ENCODE measurements at places on chromosomes 2 and 18.

DNA sequence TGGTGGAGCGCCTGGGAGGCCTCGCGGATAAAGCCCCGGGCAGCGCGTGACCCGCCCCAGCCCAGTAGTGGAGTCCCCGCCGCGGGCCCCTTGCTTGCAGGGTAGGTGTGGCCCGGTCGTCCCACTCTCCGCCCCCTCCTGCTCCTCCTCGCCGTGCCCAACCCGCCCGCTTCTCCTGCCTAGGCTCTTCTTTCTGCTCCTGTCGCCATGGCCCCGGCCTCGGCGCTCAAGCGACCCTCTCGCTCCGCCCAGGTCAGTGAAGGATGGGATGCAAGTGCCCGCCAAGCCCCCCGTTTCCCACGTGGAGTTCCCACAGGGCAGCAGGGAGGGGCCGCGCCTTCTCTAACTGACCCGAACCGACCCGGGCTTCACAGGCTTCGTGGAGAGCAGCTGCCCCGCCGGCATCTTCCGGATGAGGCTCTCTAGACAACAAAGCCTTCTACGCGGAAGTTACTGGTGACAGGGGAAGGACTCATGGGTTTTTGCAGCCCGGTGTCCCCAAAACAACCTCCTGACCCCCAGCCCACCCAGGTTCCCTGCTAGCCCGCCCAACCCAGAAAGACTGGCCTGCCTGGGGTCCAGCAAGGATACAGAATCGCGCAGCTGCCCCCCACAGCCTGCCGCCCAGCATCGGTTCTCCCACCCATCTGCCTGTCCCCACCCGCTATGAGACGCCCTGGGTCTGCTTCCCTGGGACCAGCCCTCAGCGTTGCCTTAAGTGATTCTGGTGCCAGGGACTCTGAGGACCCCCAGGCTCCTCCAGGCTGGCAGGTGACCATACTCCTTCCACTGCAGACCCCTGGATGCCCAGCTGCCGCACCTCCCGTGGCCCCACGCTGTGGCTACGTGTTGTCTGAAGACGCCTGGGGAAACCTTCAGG lies 32.8 kb downstream of the TTC32 start:
- DNase-seq, result no peak

DNA sequence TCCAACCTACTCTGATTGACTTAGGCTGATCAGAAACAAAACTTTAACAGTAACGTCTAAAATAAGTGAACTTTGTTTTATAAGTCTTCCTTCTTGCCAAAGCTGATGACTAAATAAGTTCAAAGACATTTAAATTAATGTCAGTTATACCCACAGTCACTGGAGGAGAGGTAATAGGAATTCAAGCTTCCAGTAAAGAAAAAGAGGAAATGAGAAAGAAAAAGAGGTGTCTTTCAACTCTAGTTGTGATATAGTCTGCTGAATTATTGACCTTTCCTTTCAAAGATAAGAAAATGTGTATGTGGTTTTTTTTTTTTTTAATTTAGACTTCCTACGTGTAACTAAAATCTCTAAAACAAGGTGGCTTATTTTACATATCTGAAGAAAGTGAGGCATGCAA lies 191.5 kb downstream of the SLC8A1 start:
- DNase-seq, result no peak

GRCh38 chr2:168884975-168885374 lies 5.3 kb downstream of the SPC25 start:
- DNase-seq, result no peak

- DNase-seq, result no peak
These were observed 38.9 kb upstream of the GMCL1 start for GRCh38 chr2:69790601-69790959.

DNA sequence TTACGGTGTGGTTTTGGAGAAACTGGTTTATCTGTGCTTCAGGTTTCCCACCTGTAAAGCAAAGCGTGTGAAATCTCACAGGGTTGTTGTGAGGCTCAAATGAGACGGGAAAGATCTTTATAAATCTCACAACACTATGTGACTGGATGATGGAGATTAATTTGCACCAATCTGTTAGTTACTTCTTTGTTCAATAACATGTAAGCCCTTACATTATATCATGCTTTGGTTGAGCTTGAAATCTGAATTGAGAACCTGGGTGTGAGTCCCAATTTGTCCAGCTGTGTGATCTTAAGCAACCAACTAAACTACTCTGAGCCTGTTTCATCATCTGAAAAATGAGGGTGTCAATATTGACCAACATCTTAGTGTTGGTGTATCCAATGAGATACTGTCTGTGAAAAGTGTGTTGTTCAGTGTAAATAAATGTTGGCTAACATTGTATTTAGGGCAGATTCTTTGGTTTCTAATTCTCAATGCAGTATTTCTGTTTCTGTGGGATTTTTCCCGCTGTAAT lies 741 bp upstream of the GCKR start:
- no peak for DNase-seq

DNA sequence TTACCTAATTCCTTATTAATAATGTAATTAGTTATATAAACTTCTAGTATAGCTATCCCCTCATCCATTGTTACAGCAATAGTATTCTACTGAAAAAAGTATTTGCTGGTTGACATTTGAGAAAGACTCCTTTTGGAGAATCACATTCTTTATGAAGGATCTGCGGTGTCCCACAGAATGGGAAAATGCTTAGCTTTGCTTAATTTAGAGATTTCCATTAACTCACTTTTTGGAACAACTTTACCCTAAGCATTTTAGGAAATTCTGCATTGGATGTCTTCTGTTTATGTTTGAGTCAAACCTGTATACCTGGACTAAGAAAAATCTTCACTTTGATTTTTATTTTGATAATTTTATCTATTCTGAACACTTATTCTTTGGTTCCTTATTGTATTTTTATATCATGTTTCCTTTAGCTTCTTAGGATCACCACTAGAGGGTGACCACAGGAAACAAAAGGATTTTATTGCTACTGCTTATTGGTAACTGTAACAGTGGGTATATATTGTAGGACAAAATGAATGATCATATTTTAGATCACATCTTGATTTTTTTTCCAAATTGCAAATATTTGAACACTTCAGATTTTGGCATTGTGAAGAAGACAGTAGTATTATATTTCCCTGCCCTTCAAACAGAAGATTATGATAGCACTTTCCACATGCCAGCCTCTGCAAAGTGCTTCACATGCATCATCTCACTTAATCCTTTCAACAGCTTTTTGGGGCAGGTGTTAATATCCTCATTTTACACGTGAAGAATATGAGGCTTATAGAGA lies 79.6 kb downstream of the MIB1 start:
- peak; percentile 90 for DNase-seq

- no peak for DNase-seq
These were observed 13.0 kb downstream of the SIGLEC15 start for GRCh38 chr18:45838302-45839070.

GRCh38 chr2:105862843-105863242 lies 118.1 kb downstream of the NCK2 start:
- no peak for DNase-seq

DNA sequence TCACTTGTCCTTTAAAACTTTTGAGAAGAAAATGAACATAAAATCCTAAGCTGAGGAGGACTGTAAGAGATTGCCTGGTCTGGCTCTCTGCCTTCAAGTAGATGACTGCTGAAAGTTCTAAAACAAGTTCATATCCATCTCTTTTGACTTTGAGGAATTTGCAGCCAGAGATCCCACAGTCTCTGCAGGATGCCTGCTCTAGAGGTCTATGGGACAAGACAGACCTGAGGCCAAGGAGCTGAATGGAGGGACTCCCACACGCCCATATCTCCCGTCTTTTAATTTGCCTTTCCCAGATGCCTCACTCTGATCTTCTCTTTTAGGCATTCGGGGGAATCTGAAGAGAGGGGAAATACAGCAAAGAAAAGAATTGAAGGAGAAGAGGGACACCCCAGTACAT lies 255.9 kb upstream of the RASGRP3 start:
- no peak for DNase-seq

GRCh38 chr2:73704285-73704684 lies 32.9 kb downstream of the TPRKB start:
- no peak for DNase-seq

- no peak for DNase-seq
These were observed 15.7 kb downstream of the FAM98A start for GRCh38 chr2:33583194-33583938.

DNA sequence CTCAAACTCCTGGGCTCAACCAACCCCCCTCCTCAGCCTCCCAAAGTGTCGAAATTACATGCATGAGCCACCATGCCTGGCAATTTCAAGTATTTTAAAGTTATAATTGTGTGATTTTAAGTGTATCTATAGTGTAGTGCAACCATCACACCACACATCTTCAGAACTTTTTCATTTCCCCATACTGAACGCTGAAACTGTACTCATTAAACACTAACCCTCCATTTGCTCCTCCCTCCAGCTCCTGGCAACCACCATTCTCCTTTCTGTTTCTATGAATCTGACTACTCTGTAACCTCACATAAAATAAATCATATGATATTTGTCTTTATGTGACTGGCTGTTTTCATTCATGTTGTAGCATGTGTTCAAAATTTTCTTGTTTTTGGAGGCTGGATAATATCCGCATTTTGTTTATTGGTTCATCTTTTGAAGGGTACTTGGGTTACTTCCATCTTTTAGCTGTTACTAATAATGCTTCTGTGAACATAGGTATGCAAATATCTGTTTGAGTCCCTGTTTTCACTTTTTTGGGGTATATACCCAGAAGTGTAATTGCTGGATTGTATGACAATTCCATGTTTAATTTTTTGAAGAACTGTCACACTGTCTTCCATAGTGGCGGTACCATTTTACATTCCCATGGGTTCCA lies 188.2 kb downstream of the PLCL1 start:
- DNase-seq, result no peak

DNA sequence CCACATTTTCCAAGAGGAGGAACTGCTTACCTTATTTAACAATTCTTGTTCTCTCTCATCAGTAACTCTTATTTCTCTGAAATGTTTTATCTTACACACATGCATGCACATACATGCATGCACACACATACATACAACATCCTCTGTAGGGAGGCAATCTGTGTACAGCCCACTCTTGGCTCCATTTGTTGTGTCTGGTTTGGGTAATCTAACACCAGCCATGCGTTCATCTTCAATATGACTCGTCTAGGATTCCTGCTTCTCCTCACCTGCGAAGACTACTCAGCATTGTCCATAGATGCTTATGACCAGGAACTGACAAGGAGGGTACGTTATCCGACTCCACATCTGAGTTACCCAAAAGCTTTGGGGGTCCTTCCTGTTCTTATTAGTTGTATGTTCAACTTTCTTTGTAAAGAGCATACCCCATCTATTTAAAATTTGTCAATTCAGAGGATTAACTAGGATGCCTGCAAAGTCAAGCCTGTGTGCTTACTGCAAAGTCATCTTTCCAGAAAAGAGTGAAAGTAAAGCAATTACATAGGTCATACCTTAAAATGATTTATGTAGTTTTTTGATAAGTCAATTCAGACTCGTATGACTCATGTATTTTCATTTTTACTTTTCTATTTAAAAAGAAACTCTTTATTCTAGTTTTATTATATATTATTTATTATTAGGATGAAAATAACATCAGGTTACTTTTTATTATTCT lies 18.2 kb downstream of the LYPD6B start:
- DNase-seq, result no peak

DNA sequence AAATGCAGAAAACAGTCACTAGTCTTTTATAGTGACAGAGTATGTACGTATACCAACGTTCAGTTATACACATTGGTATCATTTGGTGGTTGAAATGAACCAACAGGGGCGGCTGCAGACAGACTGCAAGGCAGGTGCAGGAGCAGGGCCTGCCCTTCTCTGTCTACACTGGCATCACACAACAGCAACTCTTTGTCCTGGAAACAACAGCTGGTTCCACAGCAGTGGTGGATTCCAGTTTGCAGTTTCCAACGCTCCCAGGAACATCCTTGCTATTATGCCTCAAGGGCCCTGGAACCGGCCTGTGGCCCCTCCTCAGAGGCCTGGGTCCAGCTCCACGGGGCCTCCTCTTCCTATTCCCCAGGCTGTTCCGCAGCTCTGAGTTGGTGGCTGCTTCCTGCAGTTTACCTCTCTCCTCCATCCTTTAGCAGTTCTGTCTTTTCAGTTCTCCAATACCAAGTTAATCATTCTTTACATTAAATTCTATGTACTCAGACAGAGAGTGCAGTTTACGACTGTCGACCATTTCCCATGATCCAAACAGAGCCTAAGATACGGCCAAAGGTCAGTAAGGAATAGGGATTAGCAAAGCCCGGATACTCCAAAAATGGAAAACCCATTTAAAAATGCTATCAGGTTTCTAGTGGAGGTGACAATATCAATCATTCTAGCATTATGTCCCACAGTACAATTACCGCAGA lies 87.8 kb downstream of the NOL10 start:
- no peak for DNase-seq

DNA sequence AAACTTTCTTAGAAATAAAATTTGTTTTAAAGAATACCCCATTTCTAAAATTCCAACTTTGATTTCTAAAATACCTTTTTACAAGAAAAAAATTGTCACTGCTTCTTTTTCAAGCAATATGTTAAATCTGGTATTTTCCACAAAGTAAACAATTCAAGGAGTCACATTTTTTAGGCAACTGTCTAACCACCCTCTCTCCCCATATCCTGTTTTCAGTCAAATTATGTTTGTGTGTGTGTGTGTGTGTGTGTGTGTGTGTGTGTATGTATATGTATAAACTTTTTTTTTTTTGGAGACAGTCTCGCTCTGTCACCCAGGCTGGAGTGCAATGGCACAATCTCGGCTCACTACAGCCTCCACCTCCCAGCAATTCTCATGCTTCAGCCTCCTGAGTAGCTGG lies 59.3 kb downstream of the ADNP2 start:
- DNase-seq, result no peak

DNA sequence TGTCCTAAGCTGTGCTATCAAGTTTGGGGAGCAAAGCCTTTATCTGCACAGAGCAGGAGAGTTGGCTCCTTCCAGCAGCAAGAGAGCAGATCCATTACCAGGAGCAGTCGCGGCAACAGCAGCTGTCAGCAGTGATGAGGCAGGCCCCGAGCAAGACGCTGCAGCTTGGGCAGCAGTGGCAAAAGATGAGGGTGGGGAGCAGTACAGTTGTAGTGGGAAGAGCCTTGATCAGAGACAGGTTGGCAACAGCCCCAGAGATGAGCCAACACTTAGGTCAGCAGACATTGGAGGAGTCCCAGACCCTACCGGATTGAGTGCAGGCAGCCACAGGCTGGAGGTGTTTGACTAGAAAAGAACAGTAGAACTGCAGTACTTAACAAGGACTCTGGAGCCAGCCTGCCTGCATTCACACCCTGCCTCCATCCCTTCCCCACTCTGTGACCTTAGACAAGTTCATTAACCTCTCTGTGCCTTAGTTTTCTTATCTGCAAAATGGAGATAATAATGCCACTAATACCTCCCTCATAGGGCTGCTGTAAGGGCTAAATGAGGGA lies 117.1 kb upstream of the SERTAD2 start:
- no peak for DNase-seq

DNA sequence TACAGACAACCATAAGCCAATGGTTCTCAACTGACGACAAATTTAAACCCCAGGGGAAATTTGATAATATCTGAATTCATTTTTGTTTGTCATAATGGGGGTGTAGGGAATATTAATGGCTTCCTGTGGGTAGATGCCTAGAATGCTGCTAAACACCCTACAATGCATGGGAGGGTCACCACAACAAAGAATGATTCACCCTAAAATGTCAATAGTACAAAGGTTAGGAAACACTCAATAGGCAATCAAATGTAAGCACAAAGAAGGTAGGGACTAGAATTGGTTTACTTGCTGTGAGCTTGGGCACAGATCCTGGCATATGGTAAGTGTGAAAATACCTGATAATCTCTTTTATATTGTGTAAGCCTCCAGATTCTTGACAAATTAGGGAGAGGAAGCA lies 20.1 kb upstream of the FANCL start:
- DNase-seq, result no peak

- no peak for DNase-seq
These were observed 179.0 kb downstream of the TWIST2 start for GRCh38 chr2:239026711-239027361.
